ENCODE measurements at places on chromosomes 12 and 14. TPM values are rescaled to one million over a fixed set of nuclear protein-coding genes. Genes with fewer than 3 reads are reported as not detected.
A peak's percentile ranks its signal among the peaks of the same experiment; 100 is the strongest.

Gene CBLN3
- 1.3 TPM for total RNA-seq

Gene DNAL1
- total RNA-seq: 3.7 TPM

Gene ZFYVE26
- total RNA-seq: 11.4 TPM

Gene ERH
- total RNA-seq: 163 TPM

Gene IFI27
- not detected for total RNA-seq

Gene DDN
- 0.29 TPM for total RNA-seq

Gene NOVA1
- total RNA-seq: 3.5 TPM

Gene SYNE2
- total RNA-seq: 22.2 TPM

Gene PRR4
- 0.29 TPM for total RNA-seq

Gene NYNRIN
- 6.2 TPM for total RNA-seq

Gene CCDC196
- total RNA-seq: not detected

- no peak for DNase-seq
These were observed 105.4 kb downstream of the CRACR2A start for GRCh38 chr12:3647504-3647903.

GRCh38 chr14:75205591-75205990, 29.2 kb upstream of the TMED10 start:
- no peak for DNase-seq

DNA sequence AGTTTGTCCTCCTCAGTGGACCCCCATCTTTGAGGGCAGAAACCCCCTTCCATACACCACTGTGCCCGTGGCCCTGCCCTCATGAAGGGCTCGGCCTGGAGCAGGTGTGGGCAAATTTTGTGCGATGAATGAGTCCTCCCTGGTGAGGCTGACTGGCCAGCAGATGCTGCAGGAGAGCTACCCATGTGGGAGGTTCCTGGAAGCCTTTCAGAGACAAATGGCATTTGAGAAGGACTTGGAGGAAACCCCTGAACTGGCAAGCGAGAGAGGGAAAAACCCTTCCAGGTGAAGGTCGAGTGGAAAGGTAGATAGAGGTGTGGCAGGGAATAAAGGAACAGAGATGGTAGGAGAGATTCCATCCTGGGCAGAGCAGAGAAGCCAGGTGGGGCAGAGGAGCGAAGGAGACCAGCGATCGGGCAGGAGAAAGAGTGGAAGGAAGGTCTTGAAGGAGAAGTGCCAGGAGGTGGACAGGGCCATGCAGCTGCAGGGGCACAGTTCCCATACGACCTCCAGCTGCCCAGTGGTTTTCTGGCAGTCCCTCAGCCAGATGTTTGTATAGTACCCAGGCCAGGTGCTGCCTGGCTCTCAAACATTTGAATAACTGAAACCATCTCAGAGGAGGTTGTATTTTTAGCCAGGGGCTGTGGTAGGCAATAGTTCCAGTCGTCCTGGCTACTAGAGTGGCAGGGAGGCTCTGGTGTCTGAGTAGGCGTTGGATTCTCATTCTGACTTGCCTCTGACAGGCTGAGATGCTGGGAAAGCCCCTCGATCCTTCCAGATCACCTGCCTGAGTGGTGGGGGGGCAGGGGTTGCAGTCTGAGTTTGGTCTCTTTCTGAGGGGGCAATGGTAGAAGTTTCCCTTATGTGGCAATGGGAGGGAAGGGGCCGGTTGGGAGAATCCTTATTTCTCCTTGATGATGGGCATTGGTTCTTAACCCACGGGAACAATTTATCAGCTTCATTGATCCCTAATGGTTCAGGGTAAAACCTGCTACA, 40.1 kb downstream of the FBXL14 start:
- DNase-seq: no peak

DNA sequence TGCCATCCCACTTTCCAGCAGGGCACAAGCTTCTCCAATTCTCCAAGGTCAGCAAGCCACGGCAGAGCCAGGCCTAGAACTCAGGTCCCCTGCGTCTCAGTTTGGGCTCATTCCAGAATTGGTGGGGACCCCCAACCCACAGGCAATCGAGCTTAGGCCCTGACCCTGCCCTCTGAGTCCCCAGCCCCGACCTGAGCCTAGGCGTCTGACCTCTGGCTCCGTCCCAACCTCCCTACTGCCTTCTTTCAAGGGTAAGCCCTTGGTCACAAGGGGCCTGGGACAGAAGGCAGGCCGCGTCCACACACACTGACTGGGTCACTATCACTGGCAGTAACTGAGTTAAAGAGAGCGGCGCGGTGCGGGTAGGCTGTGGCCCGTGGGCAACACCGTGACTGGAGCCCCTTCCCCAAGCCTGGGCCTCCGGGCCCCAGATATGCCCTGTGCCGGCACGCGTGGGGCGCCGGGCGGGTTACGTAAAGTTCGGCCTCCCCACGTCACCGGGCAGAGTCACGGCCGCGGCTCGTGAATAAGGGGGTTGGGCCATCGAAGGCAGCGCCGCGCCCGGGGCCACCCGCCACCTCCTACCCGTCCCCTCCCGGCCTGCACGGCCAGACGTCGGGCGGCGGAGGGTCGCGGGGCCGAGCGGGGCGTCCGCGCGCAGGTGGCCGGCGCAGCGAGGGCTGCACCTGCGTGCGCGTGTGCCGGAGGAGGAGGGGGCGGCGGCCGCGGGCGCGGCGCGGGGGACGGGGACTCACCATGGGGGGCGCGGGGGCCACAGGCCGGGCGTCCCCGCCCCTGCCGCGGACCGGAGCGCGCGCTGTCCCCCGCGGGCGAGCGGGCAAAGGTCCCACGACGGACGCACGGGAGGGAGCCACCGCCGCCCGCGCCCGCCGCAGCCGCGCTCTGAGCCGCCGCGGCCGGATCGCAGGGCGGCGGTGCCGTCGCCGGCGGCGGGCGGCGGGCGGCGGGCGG, 516 bp downstream of the ANKRD9 start:
- DNase-seq: no peak

DNA sequence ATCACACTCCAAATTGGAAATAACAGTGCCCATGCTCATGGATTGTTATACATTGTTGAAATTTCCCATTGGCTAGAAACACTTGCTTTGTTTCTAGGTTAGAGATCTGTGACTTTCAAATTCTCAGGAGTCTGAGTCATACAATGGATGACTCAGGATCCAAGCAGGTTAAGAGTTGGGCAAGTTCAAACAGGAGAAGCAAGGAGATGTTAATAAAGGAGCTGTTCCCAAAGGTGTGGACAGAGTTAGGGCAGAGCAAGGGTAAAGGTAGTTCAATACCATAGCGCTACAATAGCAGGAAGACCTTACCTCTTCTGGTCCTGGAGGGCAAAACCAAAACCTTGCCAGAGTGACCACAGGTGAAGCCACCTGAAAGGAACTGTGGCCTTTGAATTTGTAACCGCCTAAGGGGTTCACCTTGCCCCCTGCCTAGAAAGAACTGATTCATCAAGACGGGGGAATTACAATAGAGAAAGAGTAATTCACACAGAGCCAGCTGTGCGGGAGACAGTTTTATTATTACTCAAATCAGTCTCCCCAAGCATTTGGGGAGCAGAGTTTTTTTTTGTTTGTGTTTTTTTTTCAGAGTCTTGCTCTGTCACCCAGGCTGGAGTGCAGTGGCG, 4.2 kb upstream of the AMN1 start:
- DNase-seq: peak; percentile 88

DNA sequence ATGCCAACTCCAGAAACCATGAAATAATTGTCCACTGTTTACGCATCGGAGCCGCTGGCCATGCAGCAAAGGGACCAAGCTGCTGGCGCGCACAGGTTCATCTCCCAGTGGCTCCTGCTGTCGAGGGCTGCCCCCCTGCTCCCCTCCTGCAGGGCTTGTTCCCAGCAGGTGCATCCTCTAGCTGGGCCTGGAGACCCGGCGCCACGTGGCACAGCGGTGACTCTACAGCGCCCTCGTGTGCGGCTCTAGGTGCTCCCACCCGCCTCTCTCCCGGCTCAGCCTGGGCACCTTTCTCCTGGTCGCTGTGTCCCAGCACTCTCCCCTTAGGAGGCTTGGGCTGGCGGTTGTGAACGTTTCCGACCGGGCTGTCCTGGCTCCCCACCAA, 37.5 kb upstream of the INF2 start:
- DNase-seq: no peak

GRCh38 chr12:117400912-117401311, 39.5 kb upstream of the NOS1 start:
- DNase-seq: no peak

GRCh38 chr12:24697769-24698168, 251.1 kb downstream of the BCAT1 start:
- no peak for DNase-seq

DNA sequence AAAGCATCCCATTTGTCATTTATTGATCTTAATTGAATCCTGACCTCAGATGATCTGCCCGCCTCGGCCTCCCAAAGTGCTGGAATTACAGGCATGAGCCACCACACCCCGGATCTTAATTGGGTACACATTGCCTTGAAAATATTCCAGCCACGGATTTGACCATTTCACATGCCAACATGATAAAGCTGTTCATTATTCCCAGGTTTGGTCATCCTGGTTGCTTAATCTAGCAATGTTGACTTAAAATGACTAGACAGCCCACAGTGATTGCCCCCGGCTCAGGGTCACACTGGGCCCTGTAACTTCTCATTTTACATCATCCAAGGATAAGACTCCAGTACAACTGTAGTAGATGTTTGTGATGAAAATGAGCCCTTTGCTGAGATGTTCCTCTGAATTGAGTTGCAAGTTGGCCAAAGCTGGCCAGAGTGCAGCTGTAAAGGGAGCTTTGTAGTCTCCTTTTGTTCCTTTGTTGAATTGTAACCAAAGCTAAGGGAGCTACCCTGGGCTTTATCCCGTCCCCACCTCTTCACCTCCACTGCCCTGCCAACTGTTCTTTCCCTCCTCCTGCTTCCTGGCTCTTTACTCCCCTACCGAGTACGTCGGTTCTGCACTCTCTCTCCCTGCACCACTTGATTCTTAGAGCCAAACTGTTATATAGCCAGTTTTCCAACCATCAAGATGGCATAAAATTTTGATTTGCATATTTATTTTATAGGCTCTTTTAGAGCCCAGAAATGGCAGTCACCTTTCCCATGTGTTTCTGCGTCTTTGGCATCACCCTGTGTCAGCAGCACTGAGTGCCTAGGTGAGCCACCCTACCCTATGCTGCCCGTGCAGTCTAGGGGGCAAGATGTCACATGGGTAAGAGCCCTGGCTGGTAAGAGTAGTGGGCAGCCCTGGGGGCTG, 141.3 kb upstream of the HIF1A start:
- DNase-seq: no peak

GRCh38 chr12:7434670-7435069, 9.3 kb downstream of the CD163L1 start:
- DNase-seq: no peak

GRCh38 chr12:88251798-88252197, 109.7 kb downstream of the TMTC3 start:
- no peak for DNase-seq

DNA sequence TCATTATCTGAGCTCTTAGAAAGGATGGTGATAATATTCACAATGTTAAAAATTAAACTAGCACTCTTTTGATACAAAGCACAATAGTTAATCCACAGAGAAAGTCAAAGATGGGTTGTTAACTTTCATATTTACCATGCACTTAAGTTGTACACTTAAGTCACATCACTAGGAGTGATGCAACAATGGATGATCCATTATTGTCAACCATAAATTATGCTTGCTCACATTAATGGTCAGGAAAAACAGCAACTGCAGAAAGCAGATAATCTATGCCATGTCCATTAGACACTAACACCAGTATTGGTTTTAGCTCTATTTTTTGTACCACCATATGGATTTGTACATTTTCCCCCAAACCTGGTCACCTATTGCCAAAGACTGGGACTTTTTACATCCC, 195.5 kb downstream of the FOXA1 start:
- DNase-seq: no peak

DNA sequence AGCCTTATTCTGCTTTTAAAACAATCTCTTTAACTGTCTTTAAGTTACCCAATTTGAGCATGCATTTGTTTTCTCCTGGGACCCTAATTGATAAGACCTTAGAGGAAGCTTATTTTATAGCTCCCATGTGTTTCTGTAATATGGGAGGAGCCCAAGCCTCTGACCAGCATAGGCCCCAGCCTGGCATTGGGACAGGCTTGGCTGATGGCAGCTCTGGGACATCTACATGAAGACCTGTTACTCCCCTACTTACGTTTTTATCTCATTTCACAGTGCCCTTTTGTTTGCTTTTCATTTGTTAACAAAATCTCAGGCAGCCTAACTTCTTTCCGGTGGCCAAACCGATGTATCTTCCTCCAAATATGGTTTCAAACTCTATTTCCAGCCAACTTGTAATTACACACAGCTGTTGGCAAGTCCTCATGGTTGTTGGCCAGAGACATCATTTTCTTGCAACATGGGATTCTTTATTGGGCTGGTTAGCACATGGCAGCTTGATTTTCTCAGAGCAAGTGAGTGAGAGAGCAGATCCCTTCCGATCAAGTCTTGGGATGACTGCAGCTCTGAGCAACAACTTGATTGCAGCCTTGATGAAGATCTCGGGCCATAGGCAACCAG, 1117.5 kb downstream of the AACS start:
- DNase-seq: no peak

DNA sequence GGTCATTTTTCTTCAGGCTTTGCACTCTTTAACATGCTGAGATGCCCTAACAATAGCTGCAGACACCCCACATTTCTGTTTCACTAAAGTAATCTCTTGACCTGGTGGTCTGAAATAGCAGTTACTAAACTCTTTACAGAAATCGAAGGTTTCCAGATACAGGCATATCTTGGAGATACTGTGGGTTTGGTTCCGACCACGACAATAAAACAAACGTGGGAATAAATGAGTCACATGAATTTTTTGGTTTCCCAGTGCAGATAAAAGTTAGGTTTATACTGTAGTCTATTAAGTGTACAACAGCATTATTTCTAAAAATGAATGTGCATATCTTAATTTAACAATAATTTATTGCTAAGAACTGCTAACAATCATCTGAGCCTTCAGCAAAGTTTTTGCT, 208.7 kb downstream of the EGLN3 start:
- DNase-seq: no peak

- DNase-seq: no peak
These were observed 175.0 kb downstream of the KIF21A start for GRCh38 chr12:39267886-39268285.

GRCh38 chr14:20556500-20557211, 4.2 kb downstream of the RNASE9 start:
- DNase-seq: no peak

DNA sequence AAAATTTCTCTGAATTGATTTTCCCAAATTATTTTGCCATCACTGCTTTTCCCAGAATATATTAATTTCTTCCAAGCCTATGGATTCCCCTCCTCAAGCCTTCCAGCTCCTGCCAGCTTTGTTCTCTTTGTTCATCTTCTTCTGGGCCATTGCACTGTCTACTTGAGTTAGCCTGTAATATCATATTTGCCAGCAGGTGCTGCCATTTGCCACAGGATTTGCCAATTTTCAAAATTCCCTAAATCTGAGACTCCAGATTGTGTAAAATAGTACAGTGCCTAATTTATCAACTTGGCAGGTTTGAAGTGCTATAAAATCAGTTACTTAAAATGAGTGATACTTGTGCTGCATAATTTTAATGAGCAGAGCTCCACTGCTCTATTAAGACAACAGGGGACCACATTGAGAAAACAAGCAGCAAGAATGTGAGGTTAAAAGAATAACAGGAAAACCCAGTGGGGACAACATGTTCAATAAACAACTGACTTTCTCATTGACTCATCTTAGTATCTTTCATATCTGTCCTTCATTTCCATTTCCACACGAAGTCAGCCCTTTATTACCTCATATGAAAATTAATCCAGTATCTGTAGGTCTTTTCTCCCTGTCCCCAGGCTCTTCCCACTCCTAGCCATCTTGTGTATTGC, 84.6 kb upstream of the CCDC196 start:
- no peak for DNase-seq

GRCh38 chr12:117036046-117036445, 63.2 kb downstream of the TESC start:
- DNase-seq: no peak

- no peak for DNase-seq
These were observed 597 bp downstream of the SOAT2 start for GRCh38 chr12:53103860-53104305.

All from epithelial cell of proximal tubule (primary cell).